Stimulated activated CD4-positive, alpha-beta T cell treated with anti-CD3 and anti-CD28 coated beads, Interleukin-2, amount 100 ng/mL, for 48 hours (primary cell): ENCODE measurements at places on chromosomes 3 and 15.

DNA sequence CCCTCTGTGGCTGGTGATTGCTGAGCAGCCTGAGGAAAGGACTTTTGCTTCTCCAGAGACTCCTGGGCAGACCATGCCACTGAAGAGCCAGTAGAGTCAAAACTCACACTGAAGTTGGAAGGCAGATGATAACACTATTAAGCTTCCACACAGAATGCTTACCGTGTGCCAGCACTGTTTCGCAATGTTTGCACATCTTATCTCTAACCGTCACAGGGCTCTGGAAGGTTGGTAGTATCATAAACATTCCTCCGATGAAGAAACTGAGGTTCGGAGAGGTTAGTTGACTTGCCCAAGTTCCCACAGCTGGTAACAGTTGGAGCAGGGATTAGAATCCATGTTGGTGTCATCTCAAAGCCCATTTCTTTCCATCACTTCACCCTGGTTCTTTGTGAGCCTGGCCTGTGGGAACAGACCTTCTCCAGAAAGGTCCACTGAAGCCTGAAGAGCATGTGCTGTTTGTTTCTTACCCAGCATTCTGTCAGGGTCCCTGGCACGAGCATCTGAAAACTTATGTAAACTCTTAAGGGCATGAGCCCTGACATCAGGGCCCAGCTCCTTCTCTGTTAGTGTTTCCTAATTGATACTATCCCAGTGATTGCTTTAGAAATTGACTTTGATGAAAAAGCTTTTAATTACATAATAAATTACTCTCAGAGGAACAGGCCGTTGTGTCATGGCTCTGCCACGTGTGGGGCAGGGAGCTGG, 77.0 kb upstream of the PRR23C start:
- DNase-seq: no peak

DNA sequence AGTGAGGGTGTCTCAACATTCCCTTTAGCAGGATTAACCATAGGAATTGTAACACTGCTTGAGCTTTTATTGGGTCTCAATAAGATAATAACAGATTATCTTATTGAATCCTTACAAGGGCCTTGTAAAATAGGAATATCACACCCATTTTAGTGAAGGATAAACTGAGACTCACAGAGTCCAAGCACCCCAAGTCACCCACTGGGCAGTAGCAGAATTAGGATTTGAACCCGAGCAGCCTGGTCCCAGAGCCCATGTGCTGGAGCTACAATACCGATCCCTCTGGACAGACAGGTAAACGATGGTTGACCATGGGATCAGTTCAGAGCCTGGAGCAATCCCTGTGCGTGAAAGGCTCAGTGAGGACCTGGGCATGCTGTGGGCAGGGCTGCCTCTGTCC, 56.3 kb upstream of the MRPS22 start:
- DNase-seq: no peak

DNA sequence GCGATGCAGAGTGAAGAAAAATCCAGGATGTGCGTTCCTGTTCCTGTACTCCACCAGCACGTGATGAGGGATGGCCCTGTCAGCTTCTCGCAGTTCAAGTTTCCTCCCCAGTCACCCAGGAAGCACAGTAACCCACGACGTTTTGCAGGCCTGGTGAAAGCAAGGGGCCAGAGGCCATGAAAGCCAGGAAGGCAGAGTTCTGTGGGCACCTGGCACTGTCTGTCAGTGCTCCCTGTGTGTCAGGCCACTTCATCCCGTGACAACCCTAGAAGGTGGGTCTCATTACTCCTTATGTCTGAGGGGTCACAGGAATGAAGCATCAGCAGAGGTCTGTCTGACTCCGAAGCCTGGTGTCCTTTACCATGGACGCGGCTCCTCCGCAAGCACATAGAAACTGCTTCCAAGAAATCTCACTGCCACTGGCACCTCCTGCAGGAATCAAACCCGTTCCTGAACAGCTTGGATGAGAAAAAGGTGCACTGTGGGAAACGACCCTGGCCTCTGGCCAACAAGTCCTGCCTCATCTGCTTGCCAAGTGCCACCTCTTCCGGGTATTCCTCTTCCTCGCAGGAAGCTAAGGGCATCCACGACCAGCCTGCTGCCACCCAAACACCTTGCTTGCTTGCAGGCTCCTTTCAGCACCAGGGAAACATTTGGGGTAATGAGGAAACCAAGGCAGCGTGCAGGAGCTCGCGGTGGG, 14.6 kb downstream of the RAB43 start:
- no peak for DNase-seq

DNA sequence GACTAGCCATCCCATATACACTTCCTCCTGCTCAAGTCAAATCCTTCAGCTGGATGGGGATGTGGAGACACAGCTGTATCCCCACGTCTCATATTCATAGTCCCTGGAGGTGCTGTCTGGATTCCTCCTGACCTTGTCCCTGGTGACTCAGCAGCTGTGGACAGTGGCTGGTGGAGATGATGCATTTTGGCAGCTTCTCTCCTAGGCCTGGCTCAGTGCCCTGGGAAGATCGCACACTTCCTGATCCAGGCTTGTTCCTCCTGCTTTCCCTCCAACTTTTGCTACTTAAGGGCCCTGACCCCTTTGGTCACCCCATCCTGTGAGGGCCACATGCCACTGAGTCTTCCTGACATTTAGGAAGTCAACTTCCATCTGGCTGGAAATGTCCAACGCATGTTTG, 44.4 kb downstream of the ADAMTSL3 start:
- DNase-seq: no peak

GRCh38 chr3:52259035-52259434, 13.5 kb downstream of the PPM1M start:
- no peak for DNase-seq

GRCh38 chr3:42421818-42422796, 11.7 kb upstream of the LYZL4 start:
- DNase-seq: no peak

GRCh38 chr3:29481969-29482767, 201.3 kb downstream of the RBMS3 start:
- no peak for DNase-seq

DNA sequence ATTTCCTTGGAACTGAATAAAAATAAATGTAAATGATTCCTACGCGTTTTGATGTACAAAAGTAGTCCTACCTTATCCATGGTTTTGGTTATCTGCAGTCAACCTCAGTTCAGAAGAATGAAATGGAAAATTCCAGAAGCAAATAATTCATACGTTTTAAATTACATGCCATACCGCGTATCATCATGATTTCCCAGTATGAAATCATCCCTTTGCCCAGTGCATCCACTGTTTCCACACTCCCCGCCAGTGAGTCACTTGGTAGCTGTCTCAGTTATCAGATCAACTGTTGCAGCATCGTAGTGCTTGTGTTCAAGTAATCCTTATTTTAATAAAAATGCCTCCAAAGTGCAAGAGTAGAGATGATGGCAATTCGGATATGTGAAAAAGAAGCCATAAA, 9.1 kb upstream of the MFSD1 start:
- no peak for DNase-seq

DNA sequence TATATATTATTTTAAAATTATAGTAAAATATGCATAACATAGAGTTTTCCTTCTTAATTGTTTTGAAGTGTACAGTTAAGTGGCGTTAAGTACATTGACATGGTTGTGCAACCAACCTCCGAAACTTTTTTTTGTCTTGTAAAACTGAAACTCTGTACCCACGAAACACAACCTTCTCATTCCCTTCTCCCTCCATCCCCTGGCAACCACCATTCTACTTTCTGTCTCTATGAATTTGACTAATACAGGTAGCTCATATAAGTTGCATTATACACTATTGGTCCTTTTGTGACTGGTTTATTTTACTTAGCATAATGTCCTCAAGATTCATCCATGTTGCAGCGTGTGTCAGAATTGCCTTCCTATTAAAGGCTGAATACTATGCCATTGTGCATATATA, 179.4 kb downstream of the SATB1 start:
- DNase-seq: no peak

GRCh38 chr15:78065973-78066946, 11.3 kb downstream of the TBC1D2B start:
- DNase-seq: no peak

DNA sequence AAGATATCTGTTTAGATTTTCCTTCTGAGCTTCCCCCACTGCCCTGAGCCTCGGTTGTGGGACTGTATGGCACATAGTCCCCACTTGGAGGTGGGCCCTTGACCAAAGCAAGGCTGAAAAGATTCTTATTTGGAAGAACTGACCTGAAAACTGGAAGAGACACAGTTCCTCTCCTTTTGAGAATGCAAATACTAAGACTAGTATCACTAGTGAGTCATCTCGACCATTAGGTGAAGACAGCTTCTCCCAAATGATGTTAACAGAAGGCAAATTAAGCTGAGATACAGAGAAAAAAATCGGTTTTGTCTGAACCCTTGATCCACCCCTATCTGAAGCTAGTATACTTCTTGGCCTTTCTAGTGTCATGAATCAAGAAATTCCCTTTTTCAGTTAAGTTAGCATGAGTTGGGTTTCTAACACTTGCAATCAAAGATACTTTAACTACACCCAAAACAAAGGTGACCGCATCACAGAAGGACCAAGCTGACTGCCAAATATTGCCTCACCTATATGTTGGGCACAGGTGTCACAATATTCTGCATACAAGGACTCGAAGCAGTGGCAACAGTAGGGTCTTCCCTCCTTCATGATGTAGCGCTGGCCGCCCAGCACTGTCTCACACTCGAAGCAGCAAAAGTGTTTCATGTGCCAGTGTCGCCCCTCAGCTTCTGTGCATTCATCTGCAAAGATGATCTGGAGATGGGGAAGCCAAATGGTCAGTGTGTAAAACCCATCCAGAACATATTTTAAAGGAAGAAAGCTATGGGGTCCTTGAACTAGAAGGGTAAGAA, 72.4 kb downstream of the PRICKLE2 start:
- DNase-seq: no peak

- no peak for DNase-seq
These were observed 317.8 kb upstream of the AGTR1 start for GRCh38 chr3:148379763-148380382.

GRCh38 chr3:143896486-143896885, 48.2 kb upstream of the SLC9A9 start:
- DNase-seq: no peak

DNA sequence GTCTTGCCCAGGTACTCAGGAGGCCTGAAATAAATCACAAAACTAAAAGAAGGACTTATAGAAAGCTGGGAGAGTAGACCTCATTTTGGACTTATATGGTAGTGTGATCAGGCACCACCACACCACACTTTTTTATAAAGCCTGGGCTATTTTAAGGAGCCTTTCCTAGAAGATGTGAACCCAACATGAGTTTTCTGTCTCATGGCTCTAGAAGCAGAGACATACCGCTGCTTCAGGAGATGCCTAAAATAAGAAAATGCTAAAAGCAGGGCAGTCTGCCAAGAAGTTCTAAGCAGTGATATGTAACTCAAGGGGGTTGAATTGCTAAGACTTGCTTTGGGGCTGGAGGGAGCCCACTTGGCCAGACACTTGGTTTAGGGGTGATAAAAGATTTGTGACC, 49.6 kb downstream of the SUMF1 start:
- DNase-seq: no peak

- no peak for DNase-seq
These were observed 460.5 kb downstream of the ZNF385D start for GRCh38 chr3:21290557-21290956.

- no peak for DNase-seq
These were observed 72.5 kb downstream of the SNTN start for GRCh38 chr3:63724987-63725386.

DNA sequence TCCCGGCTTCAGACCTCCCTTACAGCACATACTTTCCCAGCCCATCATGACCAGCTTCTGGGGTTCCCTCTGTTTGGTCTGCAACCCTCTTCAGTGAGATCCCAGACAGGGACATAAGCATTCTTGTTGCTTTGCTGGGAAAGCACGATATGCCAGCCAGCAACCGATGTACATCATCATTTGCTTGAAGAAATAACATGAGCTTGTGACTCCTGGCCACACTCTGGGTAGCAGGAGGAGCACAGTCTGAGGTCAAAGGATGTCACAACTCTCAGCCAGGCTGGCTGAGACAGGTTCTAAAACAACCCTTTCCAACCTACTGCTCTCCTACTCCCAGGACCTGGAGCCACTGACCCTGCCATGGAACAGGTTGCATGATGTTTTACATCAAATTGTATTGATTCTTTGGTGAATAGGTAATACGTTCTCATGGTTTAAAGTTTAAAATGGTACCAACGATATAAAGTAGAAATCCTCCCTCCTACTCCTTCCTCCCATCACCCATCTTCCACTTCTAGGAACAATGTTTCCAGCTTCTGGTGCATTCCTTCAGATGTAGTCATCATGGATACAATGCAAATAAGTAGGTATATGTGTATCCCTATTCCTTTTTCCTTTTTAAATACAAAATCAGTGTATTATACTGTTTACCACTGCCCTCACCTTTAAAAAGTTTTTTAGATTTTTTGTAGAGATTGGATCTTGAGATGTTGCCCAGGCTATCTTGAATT, 190.3 kb downstream of the OPA1 start:
- DNase-seq: no peak

GRCh38 chr3:159082519-159082918, 280.7 kb downstream of the MFSD1 start:
- no peak for DNase-seq

- no peak for DNase-seq
These were observed 102.1 kb upstream of the FRMD4B start for GRCh38 chr3:69488026-69488425.

- DNase-seq: no peak
These were observed 283.1 kb downstream of the NEK10 start for GRCh38 chr3:27085829-27086730.

DNA sequence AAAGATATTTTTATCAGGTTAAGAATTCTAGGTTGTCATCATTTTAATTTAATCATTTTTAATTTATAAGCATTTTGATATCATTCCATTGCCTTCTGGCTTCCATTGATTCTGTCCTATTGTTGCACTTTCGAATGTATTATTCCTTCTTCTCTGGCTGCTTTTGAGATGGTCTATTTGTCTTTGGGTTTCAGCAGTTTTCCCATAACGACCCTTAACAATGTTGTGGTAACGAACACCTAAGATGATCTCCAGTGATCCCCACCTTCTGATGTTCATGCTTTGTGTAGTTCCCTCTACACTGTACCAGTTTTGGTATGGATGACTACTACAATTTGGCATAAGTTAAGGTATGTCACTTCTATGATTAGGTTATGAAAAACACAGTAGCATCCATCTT, 59.9 kb downstream of the MINAR1 start:
- no peak for DNase-seq

GRCh38 chr3:178203650-178204049, 332.6 kb upstream of the KCNMB2 start:
- no peak for DNase-seq

GRCh38 chr3:143795874-143796273, 52.4 kb downstream of the SLC9A9 start:
- no peak for DNase-seq

DNA sequence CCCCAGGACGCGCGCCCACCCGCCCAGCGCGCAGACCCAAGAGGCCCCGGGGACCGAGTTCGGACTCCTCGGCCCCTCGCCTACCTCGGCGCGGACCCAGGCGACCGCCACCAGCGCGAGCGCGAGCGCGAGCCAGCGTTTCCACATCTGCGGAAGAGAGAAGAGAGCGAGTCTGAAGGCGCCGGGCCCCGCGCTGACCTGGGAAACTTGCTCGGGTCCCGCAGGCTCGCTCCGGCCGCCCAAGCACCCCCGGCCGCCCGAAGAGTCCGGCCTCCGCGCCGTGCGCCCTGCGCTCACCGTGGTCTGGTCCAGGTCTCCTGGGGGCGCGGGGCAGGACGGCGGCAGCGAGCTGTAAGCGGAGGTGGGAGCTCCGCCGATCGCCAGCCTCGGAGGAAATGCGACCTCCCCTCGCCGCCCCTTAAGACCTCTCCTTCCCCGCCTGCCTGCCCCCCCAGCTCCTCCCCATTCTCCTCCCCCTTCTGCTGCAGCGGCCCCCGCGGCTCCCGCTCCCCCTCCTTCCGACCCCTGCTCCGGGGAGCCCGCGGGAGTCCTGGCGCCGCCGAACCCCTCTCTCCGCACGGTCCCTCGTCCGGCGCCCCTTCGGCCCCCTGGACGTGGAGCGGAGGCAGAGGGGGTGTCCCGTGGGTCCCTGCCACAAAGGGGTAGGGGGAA, at the start of gene FSTL1:
Gene FSTL1, minus strand, starts transcription at position 393 of the 672 bp plus-strand sequence. Its CDS starts 246 bp downstream, at position 147.
- no peak for DNase-seq
